ENCODE measurements at places on chromosomes 4 and X. TPM values are rescaled to one million over a fixed set of nuclear protein-coding genes. Genes with fewer than 3 reads are reported as not detected.

GRCh38 chrX:48520455-48520854 lies 1.2 kb upstream of the EBP start:
- peaks cover 5% of the 10 kb centered on the region for H3K36me3 ChIP-seq
- no peaks in the 10 kb centered on the region for H3K27me3 ChIP-seq
- peaks cover 6% of the 10 kb centered on the region for H3K4me1 ChIP-seq
- H3K4me3 ChIP-seq: peak overlapping the region; percentile 82
- H3K27ac ChIP-seq: no peak overlapping the region

GRCh38 chr4:138796761-138797160 lies 218.8 kb upstream of the NOCT start:
- H3K36me3 ChIP-seq: no peaks in the 10 kb centered on the region
- H3K27me3 ChIP-seq: no peaks in the 10 kb centered on the region
- no peak for DNase-seq

GRCh38 chr4:177256950-177257349 lies 52.7 kb upstream of the NEIL3 start:
- no peaks in the 10 kb centered on the region for H3K36me3 ChIP-seq
- no peak overlapping the region for H3K27ac ChIP-seq
- DNase-seq: no peak
- H3K4me1 ChIP-seq: no peaks in the 10 kb centered on the region
- H3K27me3 ChIP-seq: no peaks in the 10 kb centered on the region

- no peaks in the 10 kb centered on the region for H3K27me3 ChIP-seq
- no peak for DNase-seq
- H3K4me1 ChIP-seq: peaks cover 25% of the 10 kb centered on the region
- H3K36me3 ChIP-seq: peaks cover 3% of the 10 kb centered on the region
Measured at GRCh38 chrX:97050392-97050791, 166.7 kb downstream of the RPA4 start.

Gene HTR2C
- 1.1 TPM for total RNA-seq

Gene GLOD5
- total RNA-seq: not detected

Gene XK
- 0.51 TPM for total RNA-seq
